Activated T-helper 1 cell treated with anti-CD3 and anti-CD28 coated beads, Interleukin-2, amount 50 U/mL, for 16 hours (primary cell): ENCODE measurements at places on chromosomes 11 and 22.

DNA sequence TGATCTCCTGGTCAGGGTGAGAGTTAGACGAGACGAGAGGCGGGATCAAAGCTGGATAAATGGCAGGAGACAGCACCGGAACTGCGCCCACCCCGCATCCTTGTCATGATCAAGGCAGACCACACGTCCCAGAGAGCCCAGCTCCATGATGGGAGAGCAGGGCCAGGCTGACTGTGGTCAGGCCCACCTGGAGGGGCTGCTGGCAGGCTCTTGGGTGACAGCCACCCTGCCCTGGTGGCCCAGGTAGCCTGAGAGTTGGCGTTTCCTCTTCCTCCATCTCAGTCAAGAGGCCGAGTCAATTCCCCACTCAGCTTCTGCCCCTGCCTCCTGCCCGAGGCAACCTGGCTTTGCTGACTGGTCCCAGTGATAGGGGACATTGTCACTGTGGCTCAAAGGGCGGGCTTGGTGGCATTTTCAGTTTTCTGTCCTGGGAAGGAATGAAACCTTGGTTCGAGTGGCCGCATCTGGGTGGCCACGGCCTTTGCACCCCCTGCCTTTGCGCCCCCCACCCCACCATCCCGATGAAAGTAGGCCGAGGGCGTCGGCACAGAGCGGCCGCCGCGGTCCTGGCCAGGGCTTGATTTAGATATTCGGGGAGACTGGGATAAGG is 60.8 kb upstream of the PPARA start:
- no peak for DNase-seq

DNA sequence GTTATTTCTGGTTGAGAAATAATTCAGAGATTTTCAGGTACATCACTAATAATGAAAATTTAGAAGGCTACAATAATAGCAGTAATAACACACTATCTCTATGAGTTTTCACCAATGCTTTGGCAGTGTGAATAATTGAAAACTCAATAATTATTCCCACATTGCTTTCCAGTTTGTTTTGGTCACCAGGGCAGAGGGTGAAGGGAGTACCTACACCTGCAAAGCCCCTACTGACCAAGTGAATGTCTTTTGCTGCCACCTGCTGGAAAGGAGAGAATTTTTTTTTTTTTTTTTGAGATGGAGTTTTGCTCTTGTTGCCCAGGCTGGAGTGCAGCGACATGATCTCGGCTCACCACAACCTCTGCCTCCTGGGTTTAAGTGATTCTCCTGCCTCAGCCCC is 3.2 kb downstream of the NELL1 start:
- DNase-seq: no peak

DNA sequence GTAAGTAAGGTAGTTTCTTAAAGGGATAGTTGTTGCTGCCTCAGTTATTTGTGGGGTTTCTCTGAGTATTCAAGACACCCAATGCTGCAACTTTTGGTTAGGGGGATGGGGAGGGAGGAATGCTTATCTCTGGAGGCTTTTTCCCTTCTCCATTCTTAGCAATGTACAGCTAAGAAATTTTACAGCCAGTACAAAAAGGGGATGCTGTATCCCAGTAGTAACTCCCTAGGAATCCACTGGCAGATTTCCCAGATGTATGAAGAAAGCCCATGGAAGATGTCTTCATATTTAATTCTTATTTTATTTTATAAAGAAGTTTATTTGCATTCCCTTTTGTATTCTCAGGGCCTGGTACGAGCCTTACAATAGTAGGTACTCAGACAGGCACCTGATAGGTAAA is 154.8 kb downstream of the ENTHD1 start:
- DNase-seq: no peak

GRCh38 chr22:20012741-20013331 is 3.8 kb downstream of the ARVCF start:
- DNase-seq: no peak
